Stimulated activated CD4-positive, alpha-beta T cell treated with anti-CD3 and anti-CD28 coated beads, Interleukin-4, amount 100 ng/mL, for 48 hours (primary cell): ENCODE measurements at places on chromosomes 7 and 10.

- DNase-seq, result no peak
Observed at GRCh38 chr10:47243791-47244190, 56.2 kb upstream of the GDF10 start.

DNA sequence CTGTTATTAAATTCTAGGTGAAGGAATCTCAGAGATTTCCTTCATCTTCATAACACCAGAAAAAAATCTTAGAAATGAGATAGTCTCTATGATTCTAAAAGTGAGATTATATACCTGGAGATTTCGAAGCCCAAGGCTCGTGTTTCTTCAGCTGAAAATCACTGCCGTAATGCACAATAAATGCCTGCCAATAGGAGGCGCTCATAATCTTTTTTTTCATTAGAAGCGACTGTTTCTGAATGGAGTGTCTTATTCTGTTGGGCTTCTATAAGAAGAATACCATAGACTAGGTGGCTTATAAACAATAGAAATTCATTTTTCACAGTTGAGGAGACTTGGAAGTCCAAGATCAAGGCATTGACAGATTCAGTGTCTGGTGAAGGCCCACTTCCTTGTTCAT, 294.7 kb downstream of the PRKG1 start:
- DNase-seq, result no peak

DNA sequence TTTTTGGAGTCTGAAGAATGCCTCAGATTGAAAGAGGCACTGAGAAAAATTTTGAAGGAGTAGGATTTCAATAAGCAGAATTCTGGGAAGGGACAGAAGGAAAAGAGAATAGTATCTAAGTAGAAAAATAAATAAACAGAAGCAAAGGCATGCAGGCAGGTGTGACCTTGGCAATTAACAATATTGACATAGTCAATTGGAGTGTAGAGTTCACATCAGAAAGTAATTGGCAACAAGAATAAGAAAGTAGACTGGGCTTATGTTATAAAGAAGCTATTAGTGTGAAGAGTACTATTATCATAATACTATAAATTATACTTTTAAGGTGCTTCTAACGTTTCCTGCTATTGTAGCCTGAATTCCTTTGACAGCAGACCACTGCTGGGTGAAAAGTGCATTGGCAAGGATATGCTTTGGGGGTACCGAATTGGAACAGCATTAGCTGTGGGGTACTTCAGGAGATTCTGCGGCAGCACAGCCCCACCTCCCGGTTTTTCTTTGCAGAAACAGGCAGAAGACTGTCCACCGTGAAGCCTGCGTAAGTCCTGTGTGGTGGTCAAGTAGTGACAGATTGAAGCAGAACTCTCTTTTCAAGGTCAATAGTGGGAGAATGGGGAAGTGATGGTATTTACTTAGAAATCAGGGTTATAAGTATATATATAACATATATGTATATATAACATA, 357.0 kb downstream of the THSD7A start:
- DNase-seq, result no peak

- no peak for DNase-seq
Observed at GRCh38 chr10:12489357-12489756, 140.0 kb downstream of the CAMK1D start.

DNA sequence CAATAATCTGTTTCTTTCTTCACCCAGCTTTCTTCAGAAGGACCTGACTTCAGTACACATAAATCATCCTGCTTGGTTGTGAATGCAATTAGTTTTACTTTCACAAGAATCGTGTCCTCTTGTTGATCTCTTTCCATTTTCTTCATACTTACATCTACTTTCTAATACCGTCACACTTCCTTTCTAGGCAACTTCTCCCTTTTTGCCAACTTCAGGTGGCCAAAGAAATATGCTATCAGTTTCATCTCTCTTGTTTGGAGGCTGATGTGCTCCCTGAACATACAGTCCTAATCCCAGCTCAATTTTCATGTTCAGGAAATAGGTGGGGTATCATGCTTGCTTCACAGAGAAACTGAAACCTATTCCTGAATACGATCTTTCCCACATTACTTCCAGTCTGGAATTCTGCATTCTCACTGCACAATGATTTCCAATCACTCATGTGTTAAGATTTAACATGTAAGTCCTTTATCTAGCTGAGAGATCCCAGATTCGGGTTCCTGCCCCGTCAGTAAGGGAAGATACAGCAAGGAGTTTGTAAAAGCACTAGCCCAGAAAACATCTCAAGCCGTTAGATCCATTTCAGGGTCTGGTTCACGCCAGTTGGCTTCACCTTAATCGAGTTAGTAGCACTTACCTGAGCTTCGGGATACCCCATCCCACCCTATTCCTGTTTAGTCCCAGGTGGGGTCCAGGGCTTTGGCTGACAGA, 994 bp downstream of the SLC25A28 start:
- no peak for DNase-seq

GRCh38 chr10:99369551-99369950, 40.4 kb downstream of the CNNM1 start:
- no peak for DNase-seq

DNA sequence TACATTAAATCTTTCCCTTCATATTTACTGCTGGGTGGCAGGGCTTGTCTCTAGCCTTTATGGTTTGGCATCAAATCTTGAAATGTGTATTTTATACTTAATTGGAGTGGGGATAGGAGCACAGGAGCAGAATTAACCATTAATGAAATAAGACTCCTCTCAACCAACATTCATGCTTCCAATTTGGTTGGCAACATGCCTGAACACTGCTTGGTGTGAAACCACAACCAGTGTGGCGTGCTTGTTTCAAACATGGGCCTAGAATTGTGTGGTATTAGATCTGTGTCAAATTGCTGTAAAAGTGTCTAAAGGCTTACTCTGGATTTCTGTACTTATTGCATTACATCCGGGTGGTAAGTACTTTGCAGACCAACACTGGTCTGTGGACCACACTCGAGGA, 25.1 kb upstream of the VPS41 start:
- no peak for DNase-seq

DNA sequence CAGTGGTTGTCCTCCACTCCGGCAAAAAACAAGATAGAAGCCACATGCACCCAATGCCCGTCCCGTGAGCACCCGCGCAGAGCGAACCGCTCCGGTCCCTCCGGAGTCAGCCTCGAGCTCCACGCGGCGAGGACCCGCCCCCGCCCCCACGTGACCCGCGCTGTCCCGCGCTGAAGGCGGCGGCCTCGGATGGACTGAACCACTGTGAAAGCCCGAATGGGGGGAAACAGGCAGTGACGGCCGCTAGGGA, 766 bp upstream of the EIF3B start:
- peak; percentile 88 for DNase-seq

- no peak for DNase-seq
Observed at GRCh38 chr10:86359954-86360353, 6.6 kb downstream of the GRID1 start.

GRCh38 chr10:103842605-103843004, 12.8 kb downstream of the SH3PXD2A start:
- no peak for DNase-seq

DNA sequence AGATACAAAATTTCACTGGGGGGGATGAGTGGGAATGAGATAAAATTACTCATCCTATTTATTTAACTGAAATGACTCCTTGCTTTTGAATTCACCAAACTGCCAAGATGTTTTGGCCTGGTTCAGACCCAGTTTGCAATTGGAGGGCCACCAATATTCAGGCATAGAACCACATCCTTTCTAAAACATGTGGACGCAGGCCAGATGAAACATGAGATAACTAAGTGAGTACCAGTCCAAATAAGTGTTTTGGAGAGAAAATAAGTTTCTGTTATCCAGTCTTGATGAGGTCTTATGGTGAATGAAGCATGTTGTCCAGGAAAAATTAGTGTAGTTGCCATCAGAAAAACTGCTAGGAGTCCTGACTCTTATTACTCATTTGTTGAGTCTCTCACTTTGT, 36.3 kb upstream of the PDK4 start:
- no peak for DNase-seq

- no peak for DNase-seq
Observed at GRCh38 chr7:96199421-96199820, 122.5 kb downstream of the SLC25A13 start.

- DNase-seq, result no peak
Observed at GRCh38 chr10:48249763-48250351, 24.6 kb downstream of the FRMPD2 start.

DNA sequence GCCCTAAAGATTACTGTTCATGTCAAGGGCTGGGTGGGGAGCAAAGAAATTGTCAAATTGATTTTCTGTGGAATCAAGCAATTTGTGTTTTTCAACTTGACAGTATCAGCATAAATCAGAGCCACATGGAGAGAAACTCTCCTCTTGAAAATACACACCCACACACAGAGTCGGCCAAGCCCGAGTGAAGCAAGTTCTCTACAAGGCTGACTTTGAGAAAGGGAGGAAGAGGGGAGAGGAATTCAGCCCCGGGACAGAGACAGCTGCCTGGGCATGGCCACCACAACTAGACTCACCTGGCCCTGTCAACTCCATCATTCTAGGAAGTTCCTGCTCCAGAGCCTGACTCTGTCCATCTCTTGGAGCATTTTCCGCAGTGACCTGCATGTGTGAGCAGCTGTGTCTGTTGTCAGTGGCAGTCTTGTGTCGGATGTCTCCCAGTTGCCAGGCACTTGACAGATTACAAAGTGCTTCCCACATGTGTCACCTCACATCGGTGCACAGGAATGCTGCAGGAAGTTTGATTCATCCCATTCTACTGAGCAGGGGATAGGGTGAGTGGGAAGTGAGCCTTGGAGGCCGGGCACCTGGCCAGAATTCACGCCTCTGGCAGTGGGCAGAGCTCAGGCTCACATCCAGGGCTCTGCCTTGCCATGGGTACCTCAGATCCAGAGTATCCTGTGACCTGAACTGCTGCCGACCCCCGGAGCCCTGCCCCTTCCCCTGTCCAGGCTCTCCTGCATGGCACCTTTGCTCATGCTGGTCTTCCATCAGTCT, 37.9 kb downstream of the ADAM12 start:
- DNase-seq, result no peak

GRCh38 chr10:24908793-24909423, 43.5 kb downstream of the PRTFDC1 start:
- DNase-seq, result no peak

DNA sequence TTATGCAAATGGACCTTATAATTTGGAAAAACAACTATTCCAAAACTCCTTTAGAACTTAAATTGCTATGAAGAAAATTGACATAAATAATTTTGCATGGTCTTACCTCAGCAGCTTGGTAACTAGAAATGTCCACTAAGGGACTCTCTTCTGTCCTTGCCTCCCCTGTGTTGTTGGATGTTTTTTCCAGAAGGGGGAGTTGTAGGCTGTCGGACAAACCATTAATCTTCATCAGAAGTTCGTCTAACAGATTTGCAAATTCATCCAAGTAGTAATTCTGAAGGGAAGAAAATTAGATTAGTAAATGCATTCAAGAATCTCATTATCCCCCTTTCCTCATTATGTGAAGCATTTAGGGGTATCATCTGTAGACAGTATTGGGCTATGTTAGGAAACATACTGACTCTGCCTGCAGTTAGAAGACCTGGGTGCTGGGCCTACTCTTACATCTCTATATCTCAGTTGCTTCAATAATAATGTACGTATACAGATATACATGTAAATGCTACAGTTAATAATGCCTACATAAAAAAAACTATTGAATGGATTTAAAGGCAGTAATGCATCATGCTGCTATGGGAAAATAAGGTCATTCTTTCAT, 155.6 kb downstream of the PKD1L1 start:
- DNase-seq, result no peak
